ENCODE measurements at places on chromosomes 16 and 17. TPM values are rescaled to one million over a fixed set of nuclear protein-coding genes. Genes with fewer than 3 reads are reported as not detected.

DNA sequence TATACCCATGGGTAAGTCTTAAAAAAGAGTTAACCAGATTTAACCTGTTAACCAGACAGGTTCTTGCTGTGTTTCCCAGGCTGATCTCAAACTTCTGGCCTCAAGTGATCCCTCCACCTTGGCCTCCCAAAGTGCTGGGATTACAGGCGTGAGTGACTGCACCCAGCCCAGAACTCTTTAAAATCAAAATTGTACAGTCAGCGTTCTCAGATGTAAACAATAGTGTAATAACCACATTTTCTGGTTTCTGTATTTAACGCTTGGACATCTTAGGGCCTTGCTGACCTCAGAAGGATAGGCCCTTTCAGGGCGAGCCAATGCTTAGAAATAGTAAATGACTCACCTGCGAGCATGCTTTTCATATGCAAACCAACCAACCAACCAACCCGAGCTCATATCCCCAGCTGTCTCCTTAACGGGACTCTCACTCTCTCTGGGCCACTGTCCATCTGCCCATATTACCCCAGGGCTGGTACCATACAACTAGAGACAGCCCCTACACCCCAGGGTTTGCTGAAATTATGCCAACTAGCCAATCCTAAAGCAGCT is 415.0 kb upstream of the XYLT1 start:
- ATAC-seq, result no peak

DNA sequence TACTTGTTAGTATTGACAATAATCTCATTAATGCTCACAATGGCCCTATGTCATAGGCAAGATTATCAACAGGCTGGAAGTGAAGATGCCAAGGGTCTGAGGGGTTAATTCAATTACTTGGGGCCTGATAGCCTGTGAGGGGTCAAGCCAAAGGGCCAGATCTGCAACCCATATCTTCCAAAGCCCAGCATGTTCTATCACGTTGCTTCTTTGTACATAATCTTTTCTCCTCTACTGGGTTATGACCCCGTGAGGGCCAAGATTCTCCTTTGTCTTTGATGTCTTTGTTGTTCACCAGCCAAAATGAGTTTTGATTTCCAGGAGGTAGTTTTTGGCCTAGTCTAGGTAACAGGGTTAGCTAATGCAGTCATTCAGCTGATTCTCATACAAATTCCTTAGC is 347.2 kb downstream of the UTP18 start:
- ATAC-seq, result no peak

GRCh38 chr17:77370586-77370985 is 229.8 kb downstream of the SEC14L1 start:
- no peak for ATAC-seq

- no peak for ATAC-seq
Measured at GRCh38 chr17:60039847-60040442, 38.8 kb downstream of the HEATR6 start.

- ATAC-seq, result no peak
Measured at GRCh38 chr17:31645351-31645750, 213.7 kb downstream of the COPRS start.

- ATAC-seq, result no peak
Measured at GRCh38 chr16:13300066-13300840, 398.9 kb downstream of the SHISA9 start.

DNA sequence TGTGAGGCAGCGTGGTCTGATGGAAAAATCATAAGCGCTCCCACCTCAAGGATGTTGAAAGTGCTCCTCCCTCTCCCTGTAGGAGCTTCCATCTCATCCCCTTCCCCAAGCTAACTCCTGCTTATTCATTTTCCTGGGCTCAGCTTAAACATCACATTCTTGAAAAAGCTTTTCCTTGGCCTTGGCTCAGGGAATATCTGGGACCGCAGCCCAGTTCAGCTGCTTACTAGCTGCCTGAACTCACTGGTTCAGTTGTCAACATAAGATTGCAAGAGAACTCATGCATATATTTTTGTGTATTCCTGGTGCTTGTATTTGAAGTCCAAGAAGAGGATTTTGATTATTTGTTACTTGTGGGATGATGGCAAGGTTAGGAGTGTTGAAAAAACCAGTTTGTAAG is 91.5 kb downstream of the UTP18 start:
- no peak for ATAC-seq

DNA sequence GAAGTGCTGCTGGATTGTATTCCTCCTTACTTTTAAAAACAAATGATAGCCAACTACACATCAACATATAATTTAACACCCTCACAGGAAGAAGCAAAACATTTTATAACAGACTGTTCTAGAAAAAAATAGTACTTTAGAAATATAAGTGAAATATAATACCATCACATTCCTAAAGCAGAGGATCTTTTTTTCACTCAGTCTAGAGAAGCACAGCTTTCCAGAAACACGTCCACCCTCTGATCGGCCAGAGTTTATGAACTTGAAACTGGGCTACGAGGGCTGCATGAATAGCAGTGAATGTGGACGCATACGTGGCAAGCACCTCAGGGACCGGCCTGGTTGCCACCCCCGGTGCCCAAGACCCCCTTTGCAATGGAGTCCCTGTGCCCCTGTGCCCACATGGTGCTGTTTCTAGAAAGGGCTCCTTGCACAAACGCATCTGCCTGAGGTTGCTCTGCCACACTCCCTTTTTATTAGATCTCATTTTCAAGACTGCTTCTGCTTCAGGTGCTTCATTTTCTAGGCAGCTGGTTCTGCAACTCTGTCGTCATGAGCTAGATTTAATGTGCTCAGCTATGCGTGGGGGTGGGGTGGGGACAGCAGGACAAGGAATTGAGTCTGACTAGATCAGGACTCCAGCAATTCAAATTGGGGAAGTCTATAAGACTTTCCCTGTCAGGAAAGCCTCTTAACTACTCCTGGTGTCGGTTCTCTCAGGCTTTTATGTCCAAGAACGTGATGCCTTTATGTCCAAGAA is 29.1 kb upstream of the ERN1 start:
- ATAC-seq, result no peak

DNA sequence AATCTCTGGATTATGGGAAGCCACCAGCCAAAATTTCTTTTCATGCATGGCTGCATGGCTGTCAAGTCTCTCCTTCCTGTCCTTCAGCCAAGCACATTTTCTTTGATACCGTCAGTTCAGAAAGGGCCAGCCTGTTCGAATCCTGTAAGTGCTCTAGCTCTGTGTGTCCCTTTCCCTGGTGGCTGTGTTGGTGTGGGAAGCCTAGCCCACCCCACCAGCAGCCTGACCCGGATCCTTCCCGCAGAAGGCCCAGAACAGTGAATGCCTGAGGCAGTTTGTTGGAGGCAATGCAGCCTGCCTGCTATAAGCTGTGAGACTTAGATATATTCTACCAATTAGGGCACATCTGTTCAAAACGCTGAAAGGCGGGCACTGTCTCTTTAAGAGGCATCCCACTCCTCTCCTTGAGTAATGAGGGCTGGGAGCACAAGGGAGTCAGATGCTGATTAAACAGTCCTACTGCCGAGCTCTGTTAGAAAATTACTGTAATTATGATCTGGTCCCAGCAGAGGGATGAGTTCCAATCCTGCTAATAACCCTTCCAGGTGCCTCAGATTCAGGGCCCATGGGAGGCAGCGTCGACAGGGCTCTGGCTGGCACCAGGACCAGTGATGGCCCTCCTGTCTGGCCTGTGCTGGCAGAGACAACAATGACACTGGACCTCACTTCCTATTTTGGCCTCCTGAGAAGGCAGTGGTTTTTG is 18.4 kb downstream of the SNX11 start:
- no peak for ATAC-seq

GRCh38 chr17:77107506-77108433 is 33.0 kb upstream of the SEC14L1 start:
- ATAC-seq, result no peak

DNA sequence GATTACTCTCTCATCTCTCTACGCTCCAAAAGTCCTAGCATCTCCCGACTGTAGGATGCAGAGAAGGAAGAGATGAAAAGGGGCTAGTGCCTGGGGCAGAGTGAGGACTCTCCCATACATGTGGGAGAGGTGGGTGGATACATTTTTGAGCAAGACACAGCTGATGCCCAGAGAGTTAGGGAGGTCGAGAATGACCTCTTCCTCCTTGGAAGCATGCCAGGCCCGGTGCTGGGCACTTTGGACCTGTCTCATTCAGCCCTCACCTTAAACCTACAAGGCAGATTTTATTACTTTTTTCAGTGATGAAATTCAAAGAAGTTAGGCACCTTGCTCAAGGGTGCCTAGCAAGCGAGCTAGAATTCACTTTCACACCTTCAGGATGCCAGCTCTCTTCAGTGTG is 38.2 kb downstream of the WSCD1 start:
- ATAC-seq, result no peak

- no peak for ATAC-seq
Measured at GRCh38 chr17:17412326-17412725, 64.5 kb upstream of the MED9 start.

DNA sequence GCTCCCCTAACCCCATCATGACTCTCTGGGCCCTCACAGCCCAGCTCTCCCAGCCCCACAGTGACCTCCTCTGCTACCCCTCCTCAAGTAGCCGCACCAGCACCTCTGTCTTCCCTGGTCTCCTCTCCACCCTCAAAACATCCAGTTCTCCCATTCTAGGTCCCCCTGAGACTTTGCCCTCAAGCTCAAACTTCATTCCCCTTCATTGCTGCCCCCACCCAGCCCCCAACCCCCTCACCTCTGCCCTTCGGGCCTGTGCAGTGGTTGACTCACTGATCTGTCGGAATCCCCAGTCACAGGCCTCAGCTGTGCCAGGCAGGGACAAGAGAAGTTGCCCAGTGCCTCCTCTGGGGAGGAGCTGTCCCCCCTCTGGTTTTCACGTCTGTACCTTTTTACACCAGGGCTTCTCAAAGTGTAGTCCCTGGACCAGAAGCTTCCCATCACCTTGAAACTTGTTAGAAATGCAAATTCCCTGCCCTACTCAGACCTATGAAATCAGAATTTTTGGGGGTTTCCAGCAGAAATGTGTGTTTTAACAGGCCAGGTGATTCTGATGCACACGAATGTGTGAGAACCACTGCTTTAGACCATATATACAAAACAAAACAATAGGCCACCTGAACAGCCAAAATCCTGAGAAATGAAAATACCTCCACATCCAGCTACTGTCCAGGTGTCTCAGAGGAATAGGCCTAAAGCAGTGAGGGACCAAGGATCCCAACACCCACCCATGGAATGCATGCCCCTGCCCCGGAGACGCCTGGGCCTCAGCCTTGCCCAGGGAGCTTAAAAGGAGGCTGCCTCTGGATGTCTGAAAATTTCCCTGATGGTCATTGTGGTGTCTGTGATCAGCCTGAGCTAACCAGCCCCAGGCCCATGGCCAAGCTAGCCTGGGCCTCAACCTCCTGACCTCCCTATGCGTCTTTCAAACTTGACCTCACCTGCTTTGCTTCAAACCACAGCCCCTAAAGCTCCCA is 853 bp upstream of the DOK4 start:
- no peak for ATAC-seq

DNA sequence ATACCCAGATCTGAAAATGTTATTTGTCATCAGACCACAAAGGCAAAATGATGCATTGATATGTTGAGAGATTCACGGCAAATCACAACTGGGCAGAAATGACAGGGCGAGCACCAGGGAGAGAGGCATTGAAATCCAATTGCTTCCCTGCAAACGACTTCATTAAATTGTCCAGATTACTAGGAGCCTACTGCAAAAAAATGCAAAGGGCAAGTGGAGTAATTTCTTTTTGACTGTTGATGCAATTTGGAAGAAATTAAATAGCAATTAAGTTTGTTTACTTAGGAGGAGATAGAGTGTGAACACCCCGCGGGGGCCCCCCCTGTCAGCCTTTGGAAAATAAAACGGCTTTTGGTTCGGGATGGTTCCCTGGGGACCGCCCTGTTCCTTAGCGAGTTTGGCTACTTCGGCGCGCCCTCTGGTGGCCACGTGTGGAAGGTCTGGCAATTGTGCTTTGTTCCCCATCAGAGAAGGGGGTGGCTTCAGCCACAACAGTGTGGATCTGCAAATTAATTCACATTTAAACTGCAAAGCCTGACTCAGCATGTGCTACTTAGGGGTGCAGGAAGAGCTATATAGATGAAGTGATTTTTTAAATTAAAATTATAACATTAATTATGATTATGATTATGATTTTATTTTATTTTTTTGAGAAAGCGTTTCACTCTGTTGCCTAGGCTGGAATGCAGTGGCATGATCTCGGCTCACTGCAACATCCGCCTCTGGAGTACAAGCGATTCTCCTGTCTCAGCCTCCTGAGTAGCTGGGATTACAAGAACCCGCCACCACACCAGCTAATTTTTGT is 14.5 kb upstream of the TMC7 start:
- peak; percentile 93 for ATAC-seq

DNA sequence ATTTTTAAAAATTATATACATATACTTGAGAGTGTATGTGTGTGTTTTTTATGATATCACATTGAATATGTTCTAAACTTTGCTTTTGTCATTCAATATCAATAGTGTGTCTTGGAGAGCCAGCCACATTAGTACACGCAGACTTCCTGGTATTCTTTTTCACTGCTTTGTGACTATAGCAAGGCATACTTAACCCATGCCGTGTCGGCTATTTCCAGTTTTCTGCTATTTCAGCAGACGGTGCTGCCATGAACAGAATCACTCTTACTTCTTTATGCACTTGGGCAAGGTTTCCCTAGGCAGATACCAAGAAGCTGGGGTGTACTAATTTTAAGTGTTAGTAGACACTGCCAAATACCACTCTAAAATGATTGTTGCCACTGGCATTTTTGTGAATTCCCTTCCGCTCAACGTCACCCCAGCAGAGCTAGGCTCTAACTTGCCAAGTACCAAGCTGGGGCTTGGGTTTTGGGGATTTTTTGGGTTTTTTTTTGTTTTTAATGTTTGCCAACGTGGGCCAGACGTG is 134.9 kb downstream of the SOCS1 start:
- no peak for ATAC-seq

GRCh38 chr17:58487589-58488427 is at the start of gene HSF5:
Gene HSF5 (minus strand): TSS chr17:58488408. CDS start chr17:58488274, 134 bp downstream.
- ATAC-seq, result peak; percentile 74

GRCh38 chr17:80119271-80119791 is 17.9 kb downstream of the GAA start:
- ATAC-seq, result no peak

DNA sequence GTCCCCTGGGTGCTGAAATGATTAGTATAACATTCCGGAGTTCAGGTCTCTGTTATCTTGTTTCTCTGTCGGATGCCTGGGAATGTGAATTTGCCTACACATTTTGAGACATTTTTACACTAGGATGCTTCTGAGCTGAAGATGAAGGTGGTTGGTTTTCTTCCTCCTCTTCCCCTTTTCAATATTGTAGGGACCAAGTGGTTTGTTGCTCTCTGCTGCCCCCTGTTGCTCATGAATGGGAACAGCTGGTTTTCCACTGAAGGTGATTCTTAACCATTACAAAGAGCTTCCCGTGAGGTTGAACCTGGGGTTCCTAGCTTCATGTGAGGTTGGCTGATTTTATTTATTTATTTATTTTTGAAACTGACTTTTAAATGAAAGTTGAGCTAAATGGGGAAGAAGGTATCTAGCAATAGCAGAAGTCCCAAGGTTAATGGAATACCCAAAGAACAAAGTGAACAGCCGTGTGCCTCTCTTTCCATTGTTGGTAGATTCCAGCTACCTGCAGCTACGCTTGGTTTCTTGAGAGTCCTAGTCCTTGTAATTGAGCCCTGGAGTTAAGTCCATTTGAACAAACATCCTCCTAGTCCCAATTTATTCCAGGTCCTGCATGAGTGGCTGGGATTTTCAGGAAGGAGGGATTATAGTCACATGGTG is 983.9 kb upstream of the EEF2KMT start:
- ATAC-seq, result no peak

The SSTR5 gene
- not detected for total RNA-seq

The GLP2R gene
- total RNA-seq, result 13.8 TPM

The SP2 gene
- total RNA-seq, result 6.9 TPM

The AGRP gene
- not detected for total RNA-seq

The SLC16A5 gene
- total RNA-seq, result 4.0 TPM

The TBX21 gene
- not detected for total RNA-seq

The KCNG4 gene
- total RNA-seq, result not detected

The CLEC18C gene
- not detected for total RNA-seq

The KRT10 gene
- total RNA-seq, result 11.1 TPM
